Smooth muscle cell of trachea (primary cell): ENCODE measurements at places on chromosomes 3 and 15. TPM values are rescaled to one million over a fixed set of nuclear protein-coding genes. Genes with fewer than 3 reads are reported as not detected.

HACL1 gene
- 14.4 and 28.5 TPM in 2 replicates for total RNA-seq

CCR1 gene
- total RNA-seq, result 4.5 and 7.6 TPM in 2 replicates

MCCC1 gene
- total RNA-seq, result 30.9 and 36.2 TPM in 2 replicates

PRSS50 gene
- not detected in 2 replicates for total RNA-seq

DPP8 gene
- total RNA-seq, result 40.5 and 46.5 TPM in 2 replicates

ABHD14A gene
- 12.9 and 14.9 TPM in 2 replicates for total RNA-seq

CHP1 gene
- total RNA-seq, result 83.0 and 115 TPM in 2 replicates

PRR20G gene
- total RNA-seq, result not detected in 2 replicates

XCR1 gene
- under 0.01 TPM in 1 of 2 replicates, not detected in the other for total RNA-seq

C3orf20 gene
- total RNA-seq, result under 0.01 TPM in 1 of 2 replicates, not detected in the other

SOX14 gene
- not detected in 2 replicates for total RNA-seq

CCR9 gene
- total RNA-seq, result not detected in 2 replicates

NOX5 gene
- 0.58 and 0.83 TPM in 2 replicates for total RNA-seq

SKOR1 gene
- 0.15 and 0.17 TPM in 2 replicates for total RNA-seq

ATRIP gene
- total RNA-seq, result 5.7 and 6.6 TPM in 2 replicates

GREM1 gene
- 141 and 1,212 TPM in 2 replicates for total RNA-seq

SLITRK3 gene
- not detected in 2 replicates for total RNA-seq

LRRC34 gene
- 2.0 and 7.9 TPM in 2 replicates for total RNA-seq

FAM107A gene
- under 0.01 and 0.15 TPM in 2 replicates for total RNA-seq

CD96 gene
- total RNA-seq, result not detected in 2 replicates

GOLGA8T gene
- total RNA-seq, result not detected in 2 replicates

SAMD7 gene
- total RNA-seq, result not detected in 2 replicates

SERINC4 gene
- total RNA-seq, result 0.15 TPM in 1 of 2 replicates, not detected in the other

GNAI2 gene
- total RNA-seq, result 340 and 347 TPM in 2 replicates

ST3GAL6 gene
- 0.87 and 0.99 TPM in 2 replicates for total RNA-seq

GOLGA8N gene
- total RNA-seq, result 5.2 and 13.7 TPM in 2 replicates

TM4SF1 gene
- total RNA-seq, result 140 and 347 TPM in 2 replicates

CA12 gene
- total RNA-seq, result 94.0 and 255 TPM in 2 replicates

ABHD17C gene
- 10.6 and 14.7 TPM in 2 replicates for total RNA-seq

EEF1AKMT4 gene
- total RNA-seq, result 0.87 and 2.0 TPM in 2 replicates

RETNLB gene
- total RNA-seq, result not detected in 2 replicates

RBMS3 gene
- 45.7 and 48.0 TPM in 2 replicates for total RNA-seq

C3orf70 gene
- total RNA-seq, result 0.66 and 0.87 TPM in 2 replicates

ST8SIA2 gene
- total RNA-seq, result under 0.01 TPM in 1 of 2 replicates, not detected in the other

AMT gene
- 1.2 and 3.2 TPM in 2 replicates for total RNA-seq

SPESP1 gene
- total RNA-seq, result 7.8 and 14.0 TPM in 2 replicates

CCR2 gene
- total RNA-seq, result not detected in 2 replicates

OR5K3 gene
- total RNA-seq, result not detected in 2 replicates

SAXO2 gene
- 0.44 and 0.50 TPM in 2 replicates for total RNA-seq

FANCD2OS gene
- not detected in 2 replicates for total RNA-seq

POLQ gene
- 0.99 and 6.0 TPM in 2 replicates for total RNA-seq

WDR72 gene
- not detected in 2 replicates for total RNA-seq

PLSCR2 gene
- not detected in 2 replicates for total RNA-seq

PLA2G4D gene
- not detected in 2 replicates for total RNA-seq

CHST14 gene
- 15.9 and 18.2 TPM in 2 replicates for total RNA-seq

BCL2A1 gene
- total RNA-seq, result 6.5 and 11.4 TPM in 2 replicates

COL8A1 gene
- total RNA-seq, result 45.4 and 72.6 TPM in 2 replicates

ALG3 gene
- 24.0 and 25.3 TPM in 2 replicates for total RNA-seq

SCN5A gene
- 0.29 and 1.2 TPM in 2 replicates for total RNA-seq

IQCF6 gene
- not detected in 2 replicates for total RNA-seq

EXD1 gene
- total RNA-seq, result under 0.01 TPM in 1 of 2 replicates, not detected in the other

THSD4 gene
- total RNA-seq, result 31.3 and 52.6 TPM in 2 replicates

NANOGP8 gene
- 0.15 and 0.33 TPM in 2 replicates for total RNA-seq
